ENCODE measurements at places on chromosomes 7 and 10.

DNA sequence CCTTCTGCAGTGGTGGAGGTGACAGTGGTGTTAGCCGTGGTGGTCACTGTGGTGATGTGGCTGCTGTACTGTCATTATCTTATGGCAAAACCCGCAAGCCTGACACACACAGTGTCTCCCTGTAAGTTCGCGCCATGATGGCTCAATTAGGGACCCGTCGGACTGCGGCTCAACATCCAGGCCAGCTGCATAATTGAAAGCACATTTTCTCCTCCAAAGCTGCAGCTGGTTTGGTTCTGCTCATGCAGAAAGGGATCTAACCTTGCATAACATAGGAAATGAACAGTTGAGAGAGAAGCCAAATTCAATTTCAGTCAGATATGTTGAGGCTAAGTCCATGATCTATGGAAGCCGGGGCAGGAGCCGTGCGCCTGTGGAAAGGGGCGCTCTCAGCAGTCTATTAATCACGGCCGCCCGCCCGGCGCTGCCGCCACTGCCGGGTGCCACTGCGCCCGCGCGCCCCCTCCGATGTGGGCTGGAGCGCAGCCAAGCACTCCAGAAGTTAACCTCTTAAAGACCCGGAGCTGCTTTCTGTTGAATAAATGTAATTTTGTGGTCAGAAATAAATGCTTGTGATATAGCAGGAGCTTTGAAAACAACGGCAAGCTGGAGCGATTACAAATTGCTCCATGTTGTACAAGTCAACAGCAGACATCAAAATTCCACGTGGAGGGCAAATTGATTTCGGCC lies 227.7 kb downstream of the CUX1 start:
- peak; percentile 16 for DNase-seq

DNA sequence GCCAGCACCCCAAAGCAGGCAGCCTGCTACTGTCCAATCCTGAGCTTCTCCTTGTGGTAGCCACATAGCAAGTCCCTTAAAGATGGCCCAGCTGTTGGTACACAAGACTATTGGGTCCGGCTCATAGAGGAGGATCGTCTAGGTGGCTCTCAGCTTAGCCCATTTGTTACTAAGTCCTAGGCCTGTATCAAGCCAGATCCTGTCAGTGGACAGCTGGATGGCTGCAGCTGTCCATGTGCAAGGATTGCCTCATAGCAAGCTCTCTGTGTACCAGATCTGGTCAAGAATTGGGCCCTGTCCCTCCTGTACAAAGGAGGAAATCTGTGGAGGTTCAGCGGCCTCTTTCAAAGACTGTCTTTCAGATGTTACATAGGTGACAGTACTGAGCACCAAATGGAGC lies 12.2 kb upstream of the TMEM168 start:
- DNase-seq, result no peak

DNA sequence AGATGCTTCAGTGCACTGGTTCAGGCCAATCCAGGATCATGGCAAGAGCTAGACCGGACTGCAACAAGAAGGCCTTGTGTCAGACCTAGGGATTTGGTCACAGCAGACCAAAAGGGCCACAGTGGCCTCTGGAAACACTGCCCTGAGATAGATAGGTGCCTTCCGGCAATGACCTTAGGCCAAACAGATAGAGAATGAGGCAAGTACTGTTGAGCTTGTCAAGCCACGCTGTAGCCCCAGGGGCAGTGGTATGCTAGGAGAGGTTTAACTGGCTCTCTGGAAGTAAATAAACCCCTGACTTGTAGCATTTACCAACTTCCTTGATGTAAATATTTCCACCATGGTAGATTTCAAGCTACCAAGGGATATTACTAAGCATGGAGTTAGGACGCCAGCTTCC lies 197.5 kb downstream of the GRID1 start:
- DNase-seq, result no peak

DNA sequence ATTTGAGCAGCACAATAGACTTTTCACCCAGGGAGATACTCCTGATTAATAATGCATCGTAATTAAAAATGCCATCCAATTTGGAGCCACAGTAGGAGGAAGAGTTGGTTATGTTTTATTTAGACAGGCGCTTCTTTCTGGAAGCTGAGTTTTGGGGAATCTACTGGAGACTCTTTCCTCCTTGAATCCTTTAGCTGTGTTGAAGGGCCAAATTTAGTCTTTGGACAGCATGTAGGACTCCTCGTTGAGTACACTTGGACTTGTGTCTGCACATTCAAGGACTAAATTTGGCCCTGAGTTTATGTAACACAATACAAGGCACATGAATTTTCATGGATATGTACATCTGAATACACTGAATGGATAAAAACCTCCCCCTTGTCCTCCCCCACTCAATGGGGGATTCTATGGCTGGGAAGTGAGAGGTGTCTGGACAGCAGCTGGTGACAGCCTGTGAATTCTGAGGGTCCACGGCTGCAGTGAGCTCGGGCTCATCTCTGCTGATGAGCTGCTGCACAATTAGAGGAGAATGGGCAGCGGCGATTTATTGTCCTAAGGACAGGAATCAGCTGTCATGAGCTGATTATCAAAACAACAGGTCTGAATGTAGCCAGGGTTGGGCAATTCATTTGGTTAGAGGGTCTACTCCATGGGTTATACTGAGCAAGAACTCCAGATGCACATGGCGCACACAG lies 95.2 kb downstream of the PRTFDC1 start:
- no peak for DNase-seq

DNA sequence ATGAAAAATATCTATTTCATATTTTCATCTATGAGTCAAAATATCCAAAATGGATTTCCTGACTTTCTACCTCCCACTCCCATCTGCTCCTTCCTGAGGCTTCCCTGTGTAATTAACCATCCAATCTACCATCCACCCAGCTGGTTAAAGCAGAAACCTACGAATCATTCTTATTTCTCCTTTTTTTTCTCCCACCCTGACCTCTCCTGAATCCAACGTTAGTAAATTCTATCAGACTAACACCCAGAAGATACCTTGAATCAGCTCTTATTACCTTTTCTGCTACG lies 3.7 kb upstream of the LIPF start:
- peak; percentile 21 for DNase-seq

DNA sequence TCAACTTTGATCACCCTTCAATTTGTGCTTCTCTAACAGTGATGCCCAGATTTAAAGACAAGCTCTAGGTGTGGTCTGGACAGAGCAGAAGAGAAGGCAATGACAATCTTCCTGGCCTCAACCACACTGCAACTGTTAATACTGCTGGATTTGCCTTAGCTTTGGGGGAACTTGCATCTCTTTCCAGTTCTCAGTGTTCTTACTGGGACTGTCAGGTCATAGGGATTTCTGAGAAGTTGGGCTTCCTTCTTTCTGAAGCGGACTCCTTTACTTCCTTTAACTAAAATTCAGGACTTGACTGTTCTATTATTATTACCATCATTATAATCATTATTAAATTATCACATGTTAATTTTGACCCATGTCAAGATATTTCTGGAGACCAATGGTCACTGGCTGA lies 80.8 kb downstream of the OSBPL3 start:
- no peak for DNase-seq

DNA sequence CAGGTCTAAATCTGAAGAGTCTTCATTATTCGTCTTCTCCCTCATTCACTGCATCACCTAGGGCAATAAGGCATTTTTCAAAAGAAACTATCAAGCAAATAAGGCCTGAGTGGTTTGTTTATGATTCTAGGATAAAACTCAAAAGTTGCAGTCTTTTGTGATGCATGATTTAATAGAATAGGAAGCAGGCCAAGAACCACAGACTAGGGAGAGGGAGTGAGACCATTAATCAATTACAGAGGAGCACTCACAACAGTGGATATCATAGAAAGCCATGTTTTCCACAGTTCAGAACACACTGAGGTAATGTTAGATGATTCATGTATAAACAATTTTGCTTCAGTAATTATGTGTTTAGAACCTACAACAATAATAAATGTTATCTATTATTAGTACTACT lies 87.8 kb upstream of the LRRTM3 start:
- DNase-seq, result no peak
